ENCODE measurements at places on chromosomes 2 and 18.

DNA sequence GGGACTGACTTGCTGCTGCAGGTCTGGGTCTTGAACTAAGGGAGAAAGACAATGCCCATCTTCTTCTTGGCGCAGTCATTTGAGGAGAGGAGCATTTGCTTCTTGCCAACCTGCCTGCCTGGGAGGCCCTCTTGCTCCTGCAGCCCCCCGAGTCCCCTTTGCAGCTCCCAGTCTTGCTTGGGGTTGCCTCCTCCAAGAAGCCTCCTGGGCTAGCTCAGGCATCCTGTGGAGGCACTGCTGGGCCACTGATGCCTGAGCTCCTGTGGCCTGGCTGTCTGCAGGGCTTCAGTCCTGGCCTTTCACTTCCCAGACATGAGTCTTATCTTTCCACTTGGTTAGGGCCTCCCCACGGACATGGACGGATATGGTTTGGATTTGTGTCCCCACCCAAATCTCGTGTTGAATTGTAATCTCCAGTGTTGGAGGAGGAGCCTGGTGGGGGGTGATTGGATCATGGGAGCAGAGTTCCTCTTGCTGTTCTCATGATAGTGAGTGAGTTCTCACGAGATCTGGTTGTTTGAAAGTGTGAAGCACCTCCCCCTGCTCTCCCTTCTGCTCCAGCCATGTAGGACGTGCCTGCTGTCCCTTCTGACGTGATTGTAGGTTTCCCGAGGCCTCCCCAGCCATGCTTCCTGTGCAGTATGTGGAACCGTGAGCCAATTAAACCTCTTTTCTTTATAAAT lies 17.3 kb downstream of the HPCAL1 start:
- DNase-seq, result no peak

DNA sequence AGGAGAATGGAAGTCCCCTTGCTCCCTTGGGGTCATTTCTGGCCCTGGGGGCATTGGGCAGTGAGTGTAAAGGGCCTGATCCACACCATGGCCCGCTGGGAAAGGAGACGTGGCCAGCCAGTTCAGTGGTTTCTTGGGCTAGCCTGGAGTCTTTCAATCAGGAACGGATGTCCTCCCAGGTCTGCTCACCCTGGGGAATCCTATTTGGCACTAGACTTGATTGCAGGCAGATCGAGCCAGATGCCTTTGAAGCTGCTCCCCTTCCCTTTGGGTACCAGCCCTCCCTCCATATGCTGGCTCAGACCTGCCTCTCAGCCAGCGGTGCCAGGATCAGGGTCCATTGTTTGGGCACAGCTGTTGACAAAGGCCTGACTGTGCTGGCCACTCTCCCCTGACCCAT lies 11.0 kb downstream of the FBLN7 start:
- peak; percentile 10 for DNase-seq

DNA sequence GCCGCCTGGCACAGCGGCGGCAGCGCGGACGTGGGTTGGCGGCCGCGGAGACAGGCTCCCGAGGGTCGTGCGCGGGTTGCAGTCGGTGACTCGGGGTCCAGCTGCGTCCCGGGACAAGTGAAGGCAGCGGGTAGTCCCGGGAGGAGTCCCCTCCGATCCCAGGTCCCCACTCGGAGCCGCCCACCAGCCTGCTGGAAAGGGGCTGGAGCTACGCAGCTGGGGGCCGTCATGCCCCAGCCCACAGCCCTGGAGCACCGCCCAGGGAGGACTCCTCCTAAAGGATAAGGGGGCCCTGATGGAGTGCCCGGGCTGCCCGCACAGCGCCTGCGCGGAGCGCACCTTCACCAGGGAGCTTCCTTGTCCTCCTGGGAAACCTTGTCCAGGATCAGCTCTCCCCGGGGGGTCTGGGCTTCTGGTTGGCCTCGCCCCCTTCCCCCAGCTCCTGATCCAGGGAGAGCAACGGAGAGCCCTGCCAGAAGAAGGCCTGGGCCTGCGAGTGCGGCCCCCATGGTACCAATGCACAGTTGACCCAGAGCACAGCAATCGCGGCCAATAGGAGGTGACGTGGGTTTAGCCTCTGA lies 25.9 kb upstream of the ALPP start:
- no peak for DNase-seq

GRCh38 chr2:56656826-56657225 lies 473.0 kb downstream of the CCDC85A start:
- no peak for DNase-seq

- DNase-seq, result no peak
Observed at GRCh38 chr2:45637440-45637839, 14.0 kb upstream of the PRKCE start.

DNA sequence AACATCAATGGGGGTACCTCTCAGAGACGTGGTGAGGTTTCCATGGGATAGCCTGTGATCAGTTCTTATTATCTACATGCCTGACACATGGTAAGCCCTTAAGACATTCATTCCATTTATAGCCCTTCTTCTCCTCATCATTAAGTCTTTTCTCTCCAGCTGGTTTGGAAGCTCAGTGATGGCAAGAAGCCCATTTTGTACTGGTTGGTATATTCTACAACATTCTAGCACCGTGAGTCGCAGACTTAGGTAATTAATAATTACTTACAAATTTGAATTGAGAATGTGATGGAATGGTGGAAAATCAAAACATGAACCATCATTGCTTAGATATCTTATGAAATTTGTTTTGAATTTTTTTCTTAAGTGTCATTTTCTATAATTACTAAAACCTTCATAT lies 472.6 kb downstream of the DLGAP1 start:
- no peak for DNase-seq

DNA sequence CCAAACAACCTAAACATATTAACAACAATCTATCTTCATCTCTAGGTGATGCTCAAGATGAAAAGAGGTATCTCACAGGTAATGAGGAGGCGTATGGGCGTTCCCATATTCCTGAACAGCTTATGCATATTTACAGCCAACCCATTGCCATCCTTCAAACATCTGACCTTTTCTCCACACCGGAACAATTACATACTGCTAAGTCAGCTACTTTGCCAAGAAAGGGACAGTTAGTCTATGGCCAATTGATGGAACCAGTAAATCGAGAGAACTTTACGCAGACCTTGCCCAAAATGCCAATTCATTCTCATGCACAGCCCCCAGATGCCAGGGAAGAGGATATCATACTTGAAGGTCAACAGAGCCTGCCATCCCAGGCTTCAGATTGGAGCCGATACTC lies 68.0 kb downstream of the FAM171B start:
- no peak for DNase-seq

DNA sequence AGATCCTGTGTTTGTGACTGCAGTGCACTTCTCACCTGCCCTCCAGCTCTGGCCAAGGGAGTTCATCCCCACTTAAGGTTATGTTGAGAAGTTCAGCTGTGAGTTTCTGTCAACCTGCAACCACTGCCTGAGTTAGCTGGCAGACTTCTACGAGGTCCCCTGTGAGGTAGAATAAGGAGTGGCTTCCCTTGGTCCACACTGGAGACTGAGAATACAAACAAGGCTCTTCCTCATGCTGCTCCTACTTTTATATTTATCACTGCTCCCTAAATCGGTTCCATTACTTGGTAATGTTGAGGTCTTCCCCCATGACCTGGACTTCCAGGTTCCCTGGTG lies 353.2 kb upstream of the CWC22 start:
- no peak for DNase-seq

DNA sequence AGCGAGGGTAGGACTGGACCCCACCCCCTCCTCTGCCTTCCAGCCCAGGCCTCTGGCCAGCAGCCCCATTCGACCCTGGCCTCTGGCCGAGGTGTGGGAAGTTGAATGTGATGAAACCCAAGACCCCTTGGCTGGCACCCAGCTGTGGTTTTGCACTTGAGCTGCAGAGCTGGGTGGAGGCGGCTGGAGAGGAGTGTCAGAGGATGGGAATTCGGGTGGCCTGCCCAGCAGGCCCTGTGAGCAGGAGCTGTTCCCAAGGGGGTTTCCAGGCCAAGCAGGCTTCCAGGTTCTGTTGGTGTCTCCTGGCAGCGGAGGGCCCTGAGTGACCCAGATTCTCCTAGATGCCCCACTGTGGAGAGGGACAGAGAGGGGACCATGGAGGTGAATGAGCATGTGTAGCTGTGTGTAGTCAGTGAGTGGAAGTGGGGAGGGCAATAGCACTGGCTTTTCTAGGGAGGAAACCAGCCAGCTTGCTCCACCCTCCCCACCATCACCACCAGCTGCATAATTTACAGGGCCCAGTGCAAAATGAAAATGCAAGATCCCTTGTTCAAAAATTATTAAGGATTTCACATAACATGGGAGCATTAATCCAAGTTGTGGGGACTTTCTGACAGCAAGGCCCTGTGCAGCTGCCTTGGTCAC lies 172.2 kb upstream of the HAAO start:
- DNase-seq, result no peak

DNA sequence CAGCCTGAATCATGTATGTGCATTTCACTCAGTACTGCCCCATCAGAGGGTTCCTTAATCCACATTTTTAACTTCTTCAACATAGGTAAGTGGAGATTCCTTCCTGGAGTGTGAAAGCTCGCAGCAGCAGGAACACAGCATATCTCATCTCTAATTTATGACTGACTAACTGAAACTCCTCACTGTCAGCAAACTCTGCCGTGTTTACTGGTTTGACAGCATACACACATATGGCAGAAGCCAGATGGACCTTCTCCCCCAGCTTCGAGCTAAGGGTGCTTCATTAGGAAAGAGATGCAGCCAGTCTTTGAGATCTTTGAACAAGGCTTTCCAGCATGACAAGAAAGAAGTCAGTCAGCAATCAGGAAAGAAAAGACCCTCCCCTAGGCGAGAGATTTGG lies 200.3 kb upstream of the ACVR2A start:
- no peak for DNase-seq

- DNase-seq, result peak; percentile 49
Observed at GRCh38 chr2:102367331-102367971, 11.9 kb downstream of the IL18R1 start.

GRCh38 chr2:206474099-206474498 lies 30.8 kb downstream of the ADAM23 start:
- no peak for DNase-seq

DNA sequence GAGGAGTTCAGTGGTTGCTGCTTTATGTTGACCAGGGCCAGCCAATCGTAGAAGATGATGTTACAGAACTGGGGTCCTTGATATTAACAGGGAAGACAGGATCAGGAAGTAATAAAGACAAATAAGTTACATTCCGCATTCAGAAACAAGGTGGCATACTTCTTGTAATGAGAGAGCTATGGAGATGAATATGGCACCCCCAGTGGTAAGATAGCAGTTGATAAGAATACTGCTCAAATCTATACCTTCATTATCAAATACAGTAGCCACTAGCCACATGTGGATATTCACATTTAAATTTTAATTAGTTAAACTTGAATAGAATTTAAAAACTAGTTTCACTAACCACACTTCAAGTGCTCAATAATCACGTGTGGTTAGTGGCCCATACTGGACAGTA lies 290.4 kb upstream of the RBMS1 start:
- no peak for DNase-seq

DNA sequence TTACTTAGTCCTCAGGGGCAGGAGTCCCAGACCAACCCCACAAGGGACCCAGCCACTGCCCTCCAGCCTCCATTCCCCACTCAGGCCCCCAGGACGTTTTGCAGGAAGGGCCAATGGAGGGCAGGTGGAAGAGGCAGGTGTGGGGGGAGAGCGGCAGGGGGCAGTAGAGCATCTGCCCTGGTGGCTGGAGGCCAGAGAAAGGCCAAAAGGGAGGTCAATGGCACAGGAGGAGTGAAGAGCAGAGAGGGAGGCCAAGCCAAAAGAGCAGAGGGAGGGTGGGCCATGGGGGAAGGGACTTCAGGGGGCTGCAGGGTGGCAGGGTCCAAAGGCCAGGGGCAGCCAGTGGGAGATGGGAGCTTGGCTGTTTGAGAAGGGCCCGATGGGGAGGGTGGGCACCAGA lies 17.3 kb upstream of the GPR55 start:
- DNase-seq, result peak; percentile 79

- DNase-seq, result no peak
Observed at GRCh38 chr2:217297096-217297495, 437.2 kb upstream of the TNP1 start.

DNA sequence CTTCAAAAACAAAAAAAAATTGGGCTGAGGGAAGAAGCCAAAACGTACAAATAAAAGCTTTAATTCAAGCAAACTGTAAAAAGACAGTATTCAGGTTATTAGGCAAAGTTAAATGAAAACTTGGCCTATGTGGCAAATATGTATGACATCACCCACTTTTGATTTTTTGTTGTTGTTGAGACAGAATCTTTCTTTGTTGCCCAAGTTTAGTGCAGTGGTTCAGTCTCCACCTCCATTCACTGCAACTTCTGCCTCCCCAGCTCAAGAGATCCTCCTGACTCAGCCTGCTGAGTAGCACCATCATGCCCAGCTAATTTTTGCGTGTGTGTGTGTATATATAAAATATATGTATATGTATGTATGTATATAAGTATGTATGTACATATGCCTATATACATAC lies 440.4 kb upstream of the NRXN1 start:
- no peak for DNase-seq

DNA sequence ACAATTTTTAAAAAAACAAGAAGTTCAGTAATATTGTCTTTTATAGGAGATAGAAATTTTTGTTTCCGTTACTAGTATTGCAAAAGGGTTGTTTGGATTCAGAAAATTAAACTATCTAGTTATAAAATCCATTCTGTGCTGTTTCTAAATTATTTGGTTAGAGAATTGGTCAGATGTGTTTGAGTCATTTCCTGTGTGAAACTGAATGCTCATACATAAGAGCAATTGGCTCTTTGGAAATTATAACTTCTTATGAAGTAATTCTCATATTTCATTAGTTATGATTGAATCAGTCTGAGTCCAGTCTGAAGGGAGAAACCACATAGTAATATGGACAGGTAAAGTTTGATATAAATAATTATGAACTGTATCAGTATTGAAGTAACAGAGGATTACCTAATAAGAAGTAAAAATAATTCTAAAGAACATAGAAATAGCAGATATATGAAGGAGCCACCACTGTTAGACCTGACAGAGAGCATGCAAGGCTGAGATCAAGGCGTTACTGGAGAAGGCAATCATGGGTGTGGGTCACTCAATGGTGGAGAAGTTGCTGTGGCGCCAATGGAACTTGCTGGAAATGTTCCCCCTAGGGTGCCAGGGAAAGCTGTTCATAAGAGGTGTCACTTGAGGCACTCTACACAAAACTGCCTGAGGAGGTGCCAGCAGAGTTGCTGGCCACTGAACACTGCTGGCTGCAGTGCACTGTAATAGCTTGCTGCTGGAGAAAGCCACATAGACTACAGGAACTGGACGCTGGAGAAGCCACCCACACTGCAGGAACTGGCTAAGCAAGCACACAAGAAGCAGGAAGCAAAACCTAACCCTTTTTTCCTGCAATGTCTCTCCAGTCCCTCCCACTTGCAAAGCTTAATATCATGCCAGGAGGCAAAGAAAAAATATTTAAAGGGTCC lies 18.0 kb upstream of the FAP start:
- no peak for DNase-seq

GRCh38 chr2:152343426-152343825 lies 8.5 kb downstream of the FMNL2 start:
- no peak for DNase-seq

- DNase-seq, result peak; percentile 20
Observed at GRCh38 chr2:138373993-138374408, 127.6 kb upstream of the SPOPL start.

Measured in GM13976 (cell line).